ENCODE measurements at places on chromosomes 7 and 10.

GRCh38 chr7:149742075-149742701 is 31.2 kb downstream of the ZNF467 start:
- peak; percentile 37 for DNase-seq

DNA sequence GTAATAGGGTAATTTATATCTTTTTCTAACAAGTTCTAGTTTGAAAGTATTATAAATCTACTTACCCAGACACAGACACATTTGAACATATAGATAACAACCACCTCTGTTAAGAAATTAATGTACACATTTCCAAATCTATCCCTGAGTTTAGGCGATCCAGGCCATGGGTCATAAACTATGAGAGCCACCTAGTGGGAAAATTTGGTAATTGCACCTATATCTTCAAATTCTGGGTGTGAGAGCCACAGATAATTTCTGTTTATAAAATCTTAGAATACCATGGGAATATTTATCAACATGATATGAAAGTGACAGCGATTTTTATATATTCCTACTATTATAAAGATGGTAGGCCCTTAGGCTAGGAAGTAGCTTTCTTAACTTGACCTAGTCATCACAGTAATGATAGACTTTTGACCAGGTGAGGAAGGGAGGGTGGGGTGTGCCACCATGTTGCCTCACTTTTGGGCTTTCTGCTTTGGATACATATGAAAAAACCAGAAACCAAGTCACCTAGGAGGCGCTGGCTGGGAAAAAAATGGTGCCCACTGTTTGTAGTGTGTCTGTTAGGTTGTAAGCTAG is 8.0 kb upstream of the EPHA1 start:
- DNase-seq = no peak

DNA sequence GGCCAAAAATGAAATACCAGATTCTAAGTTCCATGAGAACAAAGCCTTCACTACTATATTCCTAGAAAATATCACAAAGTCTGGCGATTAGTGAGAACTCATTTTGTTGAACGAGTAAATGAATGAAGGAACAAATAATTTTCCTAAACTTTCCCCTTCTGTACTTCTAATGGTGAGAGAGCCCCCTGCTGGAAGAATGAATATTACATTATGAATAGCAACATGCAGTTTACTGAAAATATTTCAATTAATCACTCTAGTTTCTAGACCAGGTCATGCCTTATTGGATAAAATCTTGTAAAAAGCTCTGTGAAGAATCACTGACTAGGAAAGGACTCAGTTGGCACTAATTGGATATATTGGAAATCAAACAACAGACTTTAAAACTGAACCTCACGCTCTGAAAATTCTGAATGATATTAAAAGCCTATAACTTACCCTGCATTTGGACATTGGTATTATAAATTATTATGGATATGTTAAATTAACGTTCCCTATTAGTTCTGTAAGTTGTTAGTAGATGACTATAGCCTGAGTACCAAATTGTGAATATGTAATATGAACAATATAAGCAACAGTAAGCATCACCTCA is 32.4 kb upstream of the MTPN start:
- DNase-seq = no peak

- DNase-seq = no peak
These were observed 87.9 kb upstream of the GTF2I start for GRCh38 chr7:74569501-74570075.

- DNase-seq = no peak
These were observed 498.1 kb downstream of the PLXNA4 start for GRCh38 chr7:132077971-132078685.

DNA sequence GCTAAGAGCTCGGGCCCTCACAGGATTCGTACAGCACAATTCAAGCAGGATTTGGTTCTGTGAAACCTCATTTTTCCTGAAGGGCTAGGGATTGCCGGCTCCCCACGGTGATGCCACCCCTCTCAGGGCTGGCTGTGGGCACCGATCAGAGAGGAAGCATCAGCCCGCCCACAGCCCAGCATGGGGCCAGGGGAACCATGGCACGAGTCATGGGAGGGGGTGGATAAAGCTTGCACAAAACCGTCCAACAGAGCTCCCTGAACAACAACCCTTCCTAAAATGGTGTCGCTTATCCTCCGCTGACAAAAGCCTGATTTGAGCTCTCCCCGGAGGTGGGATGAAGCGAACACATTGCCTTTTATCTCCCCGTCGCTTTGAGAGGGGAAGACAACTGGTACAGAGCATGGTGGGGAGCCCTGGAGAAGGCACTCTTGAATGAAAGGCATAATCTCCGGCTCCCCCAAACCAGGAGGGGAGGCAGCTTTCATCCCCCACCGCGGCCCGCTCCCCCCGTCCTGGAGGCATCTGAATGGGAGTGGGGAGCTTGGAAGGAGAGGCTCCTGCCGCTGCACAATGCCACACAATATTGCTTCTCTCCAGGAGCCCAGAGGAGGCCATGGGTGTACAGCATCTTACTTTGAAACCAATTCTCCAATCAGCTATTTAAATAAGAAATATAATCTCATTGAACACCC is 144.0 kb downstream of the RPS24 start:
- DNase-seq = no peak

GRCh38 chr10:78787125-78787524 is 281.6 kb upstream of the ZMIZ1 start:
- no peak for DNase-seq
